ENCODE measurements at places on chromosomes 3 and 15.

DNA sequence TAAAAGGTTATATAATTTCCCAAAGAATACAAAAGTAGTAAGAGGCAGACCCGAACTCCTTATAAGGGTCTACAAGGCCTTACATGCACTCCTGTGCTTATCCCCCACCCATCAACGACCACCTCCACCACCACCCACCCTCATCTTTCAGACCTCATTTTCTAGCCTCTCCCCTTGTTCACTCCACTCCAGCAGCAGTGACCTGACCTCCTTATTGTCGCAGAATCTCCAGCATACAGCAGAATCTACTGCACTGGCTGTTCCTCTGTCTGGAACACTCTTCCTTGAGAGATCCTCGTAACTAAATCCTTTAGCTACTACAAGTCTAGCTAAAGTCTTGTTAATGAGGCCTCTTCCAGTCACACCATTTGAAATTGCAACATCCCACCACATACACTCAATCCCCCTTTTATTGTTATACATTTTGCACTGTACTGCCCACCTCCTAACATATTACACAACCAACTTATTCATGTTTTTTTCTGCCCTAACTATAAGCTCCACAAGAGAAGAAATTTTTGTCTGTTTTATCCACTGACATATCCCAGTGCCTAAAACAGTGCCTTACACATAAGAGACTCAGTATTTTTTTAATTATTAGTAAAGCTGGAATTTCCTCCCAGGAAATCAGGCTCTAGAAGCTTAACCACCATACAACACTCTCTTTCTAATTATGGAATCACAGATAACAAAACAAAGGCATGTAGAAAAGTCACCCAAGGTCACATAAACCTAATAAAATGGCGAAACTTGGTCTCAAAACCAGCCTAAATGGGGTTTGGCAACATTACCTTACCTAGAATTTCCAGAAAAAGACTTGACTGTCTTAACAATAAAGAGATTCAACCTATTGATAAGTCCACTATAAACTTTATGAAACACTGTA is 40.2 kb downstream of the ZNF148 start:
- DNase-seq, result no peak

DNA sequence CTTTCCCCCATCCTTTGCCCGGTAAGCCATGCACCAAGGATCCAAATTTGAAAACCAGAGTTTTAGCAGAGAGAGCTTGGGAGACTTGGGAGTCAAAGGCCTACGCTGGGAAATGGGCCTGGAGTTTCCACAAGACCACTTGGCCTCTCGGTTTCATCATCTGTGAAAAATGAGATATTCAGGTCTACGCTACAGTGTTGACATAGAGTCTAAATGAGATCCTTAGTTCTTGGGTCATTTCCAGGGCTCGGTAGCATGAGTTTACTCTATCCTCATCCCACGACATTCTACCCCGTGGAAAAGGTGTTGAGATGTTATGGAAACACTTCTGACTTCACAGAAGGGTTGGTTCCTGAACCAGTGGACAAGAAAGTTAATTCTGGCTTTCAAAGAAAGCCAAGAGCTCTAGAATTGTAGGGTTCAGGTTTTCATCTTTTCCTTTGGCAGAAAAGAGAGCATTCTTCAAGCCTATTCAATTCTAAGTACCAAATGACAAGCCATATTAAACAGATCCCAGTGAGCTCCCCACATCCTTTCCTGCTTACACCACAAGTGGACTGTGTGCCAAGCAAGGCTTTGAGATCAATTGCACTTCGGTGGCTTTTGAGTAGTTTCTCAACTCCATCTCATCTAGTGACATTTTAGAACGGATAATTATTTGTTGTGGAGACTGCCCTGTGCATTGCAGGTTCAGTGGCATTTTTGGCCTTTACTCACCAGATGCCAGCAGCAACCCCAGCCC is 219.7 kb downstream of the SLCO3A1 start:
- no peak for DNase-seq

DNA sequence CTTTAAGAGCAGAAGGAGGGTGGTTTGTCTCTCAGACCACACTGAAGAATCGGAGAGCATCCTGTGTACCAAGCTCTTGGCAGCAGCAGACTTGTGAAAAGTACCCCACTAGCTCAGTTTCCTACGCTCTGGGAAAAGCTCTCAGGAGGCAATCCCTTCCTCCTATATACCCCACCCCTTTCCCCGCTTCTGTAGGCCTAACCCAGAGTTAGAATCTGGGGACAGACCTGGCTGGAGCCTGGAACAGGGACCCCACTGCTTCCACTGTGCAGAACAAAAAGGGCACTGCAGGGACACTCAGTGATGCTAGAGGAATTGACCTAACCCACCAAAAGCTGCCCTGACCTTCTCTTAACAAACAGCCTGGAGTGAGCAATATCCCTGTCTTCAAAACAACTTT is 70.0 kb upstream of the CCDC39 start:
- no peak for DNase-seq

DNA sequence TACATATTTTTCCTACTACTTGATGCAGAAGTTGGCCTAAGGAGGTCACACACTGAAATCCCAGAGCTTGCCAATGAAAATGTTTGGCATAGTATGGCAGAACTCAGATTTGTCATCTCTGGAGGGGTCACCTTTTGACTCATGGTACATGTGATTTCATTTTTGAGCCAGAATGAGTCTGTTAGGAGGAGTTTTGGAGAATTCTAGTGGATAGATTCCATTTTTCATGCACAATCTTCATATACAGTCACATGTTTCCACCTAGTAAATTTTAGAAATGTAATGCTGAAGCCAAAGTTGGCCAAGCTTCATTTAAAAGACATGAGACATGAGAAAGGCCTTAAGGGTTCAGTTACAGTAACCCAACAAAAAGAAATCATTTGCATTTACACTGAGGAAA is 97.8 kb upstream of the IGSF10 start:
- no peak for DNase-seq

DNA sequence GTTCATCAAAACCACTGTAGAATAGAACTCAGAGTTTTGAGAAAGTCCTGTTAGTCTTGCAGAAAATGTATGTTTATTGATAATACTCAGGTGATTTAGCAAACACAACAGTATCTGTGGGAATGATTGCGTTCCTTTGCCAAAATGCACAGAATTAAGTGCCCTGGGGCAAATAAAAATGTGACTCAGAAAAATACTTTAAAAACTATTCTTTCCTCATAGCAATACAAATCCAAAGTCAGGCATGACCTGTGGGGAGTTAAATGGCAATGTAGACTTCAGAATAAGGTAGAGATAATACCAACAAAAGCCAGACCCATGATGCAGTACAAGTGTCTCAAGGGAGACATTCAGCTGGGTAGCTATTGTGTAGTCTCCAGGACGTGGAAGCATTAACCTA is 72.3 kb upstream of the SNTN start:
- DNase-seq, result no peak

GRCh38 chr3:43858294-43858701 is 167.6 kb downstream of the ABHD5 start:
- no peak for DNase-seq

GRCh38 chr3:23072693-23073092 is 130.4 kb upstream of the UBE2E2 start:
- DNase-seq, result no peak

DNA sequence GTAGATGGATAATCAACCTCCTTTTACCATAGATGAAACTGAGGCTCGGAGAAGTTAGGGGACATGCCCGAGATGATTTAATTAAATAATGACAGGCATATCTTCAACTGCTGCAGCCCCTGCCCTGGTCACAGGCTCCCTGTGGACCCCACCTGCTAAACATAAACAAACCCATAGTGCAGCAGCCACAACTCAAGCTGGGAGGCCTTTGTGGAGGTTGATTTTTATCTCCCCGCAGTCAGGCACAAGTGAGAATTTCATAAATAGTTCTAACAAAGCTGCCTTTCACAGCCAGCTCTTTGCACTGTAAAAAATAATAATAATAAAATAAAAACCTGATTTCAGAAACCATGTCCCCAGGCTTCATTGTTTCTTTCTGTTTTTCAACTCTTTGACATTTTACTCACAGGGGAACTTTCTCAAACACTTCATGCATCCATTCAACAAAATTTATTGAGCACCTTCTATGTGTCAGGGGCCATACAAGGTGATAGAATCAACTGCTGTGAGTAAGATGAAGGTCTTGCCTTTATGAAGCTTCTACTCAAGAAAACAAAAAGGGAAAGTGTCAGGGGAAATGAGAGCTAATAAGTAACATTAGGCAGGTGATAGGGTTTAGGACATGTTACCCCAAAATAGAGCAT is 393.6 kb upstream of the PROK2 start:
- no peak for DNase-seq

- DNase-seq, result peak; percentile 74
Observed at GRCh38 chr3:195895078-195895860, 13.1 kb downstream of the TNK2 start.

- DNase-seq, result no peak
Observed at GRCh38 chr15:61175024-61175423, 54.1 kb downstream of the RORA start.

- no peak for DNase-seq
Observed at GRCh38 chr15:42456531-42456930, 34.4 kb downstream of the ZNF106 start.

GRCh38 chr3:13009132-13009945 is 63.9 kb downstream of the IQSEC1 start:
- peak; percentile 89 for DNase-seq

DNA sequence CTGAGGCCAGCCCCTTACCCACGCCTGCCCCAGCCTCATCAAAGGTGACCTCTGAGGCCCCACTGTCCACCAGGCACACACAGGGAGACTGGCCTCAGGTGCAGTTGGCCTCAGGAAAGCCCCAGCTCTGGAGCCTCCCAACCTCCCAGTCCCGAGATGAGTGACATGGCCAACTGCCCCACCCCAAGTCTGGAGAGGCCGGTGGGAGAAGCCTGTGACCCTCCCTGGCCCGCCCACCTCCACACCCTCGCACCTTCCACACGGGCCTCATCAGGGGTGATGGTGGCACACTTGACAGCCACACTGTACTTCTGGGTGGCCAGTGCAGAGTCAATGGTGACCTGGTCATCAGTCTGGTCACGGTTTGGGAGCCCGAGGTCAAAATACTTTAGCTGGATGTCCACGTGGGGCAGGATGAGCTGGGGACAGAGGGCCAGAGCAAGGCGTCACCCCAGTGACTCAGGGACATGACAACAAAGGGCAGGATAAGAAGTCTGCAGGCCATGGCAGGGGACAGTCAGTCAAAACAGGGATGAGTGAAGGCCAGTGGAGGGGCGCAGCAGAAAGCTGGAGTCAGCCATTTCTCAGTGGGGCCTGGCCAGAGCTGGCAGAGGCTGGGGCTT is 11.9 kb downstream of the IDH2 start:
- no peak for DNase-seq

- no peak for DNase-seq
Observed at GRCh38 chr3:62493109-62493801, 119.9 kb upstream of the FEZF2 start.

GRCh38 chr3:79968418-79968817 is 200.6 kb upstream of the ROBO1 start:
- DNase-seq, result no peak
